ENCODE measurements at places on chromosomes 11 and 22. TPM values are rescaled to one million over a fixed set of nuclear protein-coding genes. Genes with fewer than 3 reads are reported as not detected.

DNA sequence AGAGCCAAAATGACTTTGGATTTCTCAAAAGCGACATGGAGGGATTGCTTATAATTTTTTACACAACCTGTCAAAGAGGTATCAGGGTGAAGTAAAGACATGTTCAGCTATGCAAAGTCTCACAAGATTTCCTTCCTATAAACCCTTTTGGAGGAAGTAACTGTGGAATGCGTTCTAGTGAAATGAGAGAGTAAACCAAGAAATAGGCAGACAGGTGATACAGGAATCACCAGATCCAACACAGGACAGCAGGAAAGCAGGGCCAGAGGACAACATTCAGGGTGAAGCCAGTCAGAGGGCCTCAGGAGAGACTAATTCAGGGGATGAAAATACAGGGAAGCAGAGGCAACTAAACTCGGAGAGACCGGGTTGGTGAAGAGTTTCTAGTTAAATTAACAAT, 90.4 kb upstream of the MTNR1B start:
- H3K4me1 ChIP-seq: no peaks in the 10 kb centered on the region
- no peak for DNase-seq
- no peaks in the 10 kb centered on the region for H3K27me3 ChIP-seq
- no peaks in the 10 kb centered on the region for H3K36me3 ChIP-seq
- no peak overlapping the region for H3K27ac ChIP-seq

- H3K36me3 ChIP-seq: no peaks in the 10 kb centered on the region
- no peaks in the 10 kb centered on the region for H3K4me1 ChIP-seq
- H3K27me3 ChIP-seq: no peaks in the 10 kb centered on the region
- H3K4me3 ChIP-seq: no peak overlapping the region
Observed at GRCh38 chr11:60700689-60701468, 1.5 kb downstream of the MS4A8 start.

GRCh38 chr11:83663446-83663845, 377.3 kb upstream of the CCDC90B start:
- H3K27ac ChIP-seq: no peak overlapping the region
- H3K4me1 ChIP-seq: no peaks in the 10 kb centered on the region
- H3K36me3 ChIP-seq: no peaks in the 10 kb centered on the region
- H3K4me3 ChIP-seq: no peak overlapping the region
- no peaks in the 10 kb centered on the region for H3K27me3 ChIP-seq
- no peak for DNase-seq

DNA sequence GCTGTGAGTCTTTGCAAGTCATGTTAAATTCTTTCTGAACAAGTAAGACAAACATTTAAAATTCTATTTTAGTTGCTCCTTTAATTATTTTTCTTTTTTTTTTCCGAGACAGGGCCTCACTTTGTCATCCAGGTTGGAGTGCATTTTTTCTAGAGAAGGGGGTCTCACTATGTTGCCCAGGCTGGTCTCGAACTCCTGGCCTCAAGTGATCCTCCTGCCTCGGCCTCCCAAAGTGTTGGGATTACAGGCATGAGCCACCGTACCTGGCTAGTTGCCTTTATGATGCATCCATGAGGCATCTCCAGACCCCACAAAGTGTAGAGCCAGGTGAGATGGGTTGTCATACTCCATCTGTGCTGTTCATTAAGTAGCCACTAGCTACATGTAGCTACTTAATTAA, 4.4 kb downstream of the ATXN10 start:
- no peaks in the 10 kb centered on the region for H3K4me1 ChIP-seq
- no peak overlapping the region for H3K4me3 ChIP-seq
- H3K27ac ChIP-seq: no peak overlapping the region
- no peak for DNase-seq
- no peaks in the 10 kb centered on the region for H3K27me3 ChIP-seq

- no peaks in the 10 kb centered on the region for H3K36me3 ChIP-seq
- no peaks in the 10 kb centered on the region for H3K27me3 ChIP-seq
- no peak for DNase-seq
- H3K4me1 ChIP-seq: no peaks in the 10 kb centered on the region
Observed at GRCh38 chr11:119298726-119299125, 18.2 kb downstream of the MCAM start.

Gene GLYAT
- not detected for total RNA-seq

- H3K4me3 ChIP-seq: no peak overlapping the region
- H3K4me1 ChIP-seq: no peaks in the 10 kb centered on the region
- no peaks in the 10 kb centered on the region for H3K36me3 ChIP-seq
- no peak overlapping the region for H3K27ac ChIP-seq
- no peaks in the 10 kb centered on the region for H3K27me3 ChIP-seq
- DNase-seq: no peak
Observed at GRCh38 chr22:43878079-43878795, 13.6 kb downstream of the PNPLA5 start.

Gene OR8A1
- total RNA-seq: not detected

GRCh38 chr11:86220653-86221052, 23.9 kb upstream of the EED start:
- no peaks in the 10 kb centered on the region for H3K36me3 ChIP-seq
- H3K27ac ChIP-seq: no peak overlapping the region
- DNase-seq: no peak

DNA sequence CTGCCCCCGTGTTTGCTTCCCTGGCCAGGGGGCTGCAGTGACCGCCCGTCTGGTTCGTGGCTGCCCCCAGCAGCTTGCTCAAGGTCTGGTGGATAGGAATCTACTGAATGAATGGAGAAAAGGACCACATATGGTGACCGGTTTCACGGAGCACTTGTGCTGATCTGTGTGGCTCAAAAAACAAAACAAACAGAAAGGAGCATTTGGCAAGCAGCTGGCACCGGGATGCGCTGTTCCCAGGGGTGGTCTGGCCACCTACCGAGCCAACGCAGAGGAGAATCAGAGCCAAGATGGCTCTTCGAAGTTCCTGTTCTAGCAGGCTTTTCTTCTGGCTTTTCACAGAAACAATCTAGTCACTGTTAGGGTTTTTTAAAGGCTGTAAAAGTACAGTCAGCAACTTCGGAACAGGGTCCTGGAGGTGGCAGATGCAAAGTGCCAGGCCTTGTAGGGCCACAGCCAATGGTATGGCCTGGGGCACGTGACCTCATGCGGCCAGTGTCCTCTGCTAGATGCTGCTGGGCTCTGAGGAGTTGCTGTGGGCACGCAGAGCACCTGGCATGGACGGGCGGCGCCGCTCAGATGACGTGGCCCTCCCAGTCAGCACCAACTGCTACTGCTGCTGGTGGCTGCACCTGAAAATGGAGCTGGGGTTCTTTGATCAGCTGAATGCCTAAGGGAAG, 27.3 kb upstream of the PACSIN2 start:
- no peak overlapping the region for H3K4me3 ChIP-seq
- no peaks in the 10 kb centered on the region for H3K36me3 ChIP-seq
- no peaks in the 10 kb centered on the region for H3K27me3 ChIP-seq
- H3K27ac ChIP-seq: peak overlapping the region; percentile 70
- peak; percentile 77 for DNase-seq

Gene ZC3H12C
- 11.9 TPM for total RNA-seq

Gene OR51B2
- not detected for total RNA-seq

DNA sequence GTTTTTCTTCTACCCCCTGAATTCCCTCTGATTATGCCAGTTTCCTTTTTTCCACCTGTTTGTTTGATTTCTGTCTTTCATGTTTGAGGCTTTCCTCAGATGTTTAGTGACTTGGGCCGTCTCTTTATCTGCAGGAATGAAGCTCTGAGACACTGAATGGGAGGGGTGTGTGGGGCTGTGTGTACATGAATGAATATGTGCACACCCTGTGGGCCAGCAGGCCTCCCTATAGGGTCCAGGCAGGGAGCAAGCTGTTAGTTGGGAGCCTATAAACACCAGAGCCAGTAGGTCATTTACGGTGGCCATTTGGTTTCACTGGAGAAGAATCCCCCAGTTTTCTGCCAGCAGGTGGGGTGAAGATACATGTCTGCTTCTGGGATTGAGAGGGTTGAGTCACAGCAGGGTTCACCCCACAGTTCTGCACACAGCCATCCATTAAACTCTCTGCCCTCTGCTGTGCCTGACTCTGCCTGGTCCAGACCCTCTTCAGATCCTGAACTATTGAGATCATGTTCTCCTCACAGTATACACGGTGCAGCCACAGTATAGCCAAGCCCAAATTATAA, 34.8 kb downstream of the BARX2 start:
- no peak overlapping the region for H3K4me3 ChIP-seq
- H3K27me3 ChIP-seq: no peaks in the 10 kb centered on the region
- H3K36me3 ChIP-seq: no peaks in the 10 kb centered on the region

- no peaks in the 10 kb centered on the region for H3K36me3 ChIP-seq
- no peak for DNase-seq
- H3K4me3 ChIP-seq: no peak overlapping the region
- no peaks in the 10 kb centered on the region for H3K27me3 ChIP-seq
- no peak overlapping the region for H3K27ac ChIP-seq
Observed at GRCh38 chr11:59261150-59261549, 48.4 kb upstream of the MPEG1 start.

DNA sequence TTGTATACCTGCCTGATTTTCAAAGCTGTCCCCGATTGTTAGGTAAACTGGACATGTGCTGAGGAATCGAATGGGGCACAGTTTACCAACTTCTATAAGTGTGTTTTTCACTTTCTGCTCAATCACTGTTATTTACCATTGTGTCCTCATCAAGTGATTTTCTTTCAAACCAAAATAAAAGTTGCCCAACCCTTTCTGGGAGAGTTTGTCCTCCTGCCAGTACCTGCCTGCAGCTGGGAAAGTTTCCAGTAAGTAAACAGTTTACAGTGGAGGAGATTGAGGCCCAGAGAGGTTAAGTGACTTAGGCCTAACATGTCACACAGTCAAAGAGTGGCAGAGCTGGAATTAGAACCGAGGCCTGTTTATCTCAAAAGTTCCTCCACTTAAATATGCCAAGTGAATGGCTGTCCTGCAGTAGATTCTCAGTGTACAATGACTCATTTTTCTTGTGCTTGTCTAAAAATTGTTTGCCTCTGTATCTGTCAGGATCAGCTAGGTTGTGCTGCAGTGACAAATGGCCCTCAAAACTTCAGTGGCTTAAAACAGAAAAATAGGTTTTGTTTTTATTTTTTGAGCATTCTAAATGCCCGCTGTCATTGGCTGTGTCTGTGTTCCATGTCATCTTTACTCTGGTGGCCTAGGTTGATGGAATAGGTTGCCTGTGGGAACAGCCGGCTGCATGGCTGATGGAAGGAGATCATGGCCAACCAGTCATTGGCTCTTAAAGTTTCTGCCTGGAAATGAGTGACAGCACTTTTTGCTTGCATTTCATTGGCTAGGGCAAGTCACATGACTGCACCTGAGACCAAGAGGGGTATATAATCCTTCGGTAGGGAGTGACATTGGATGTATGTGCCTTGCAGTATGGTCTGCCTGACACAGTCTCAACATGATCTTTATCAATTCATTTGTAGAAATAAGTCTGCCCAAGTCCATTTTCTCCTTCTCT, 61.8 kb upstream of the CRYBB3 start:
- H3K4me1 ChIP-seq: peaks cover 20% of the 10 kb centered on the region
- H3K4me3 ChIP-seq: no peak overlapping the region
- DNase-seq: peak; percentile 66
- H3K27ac ChIP-seq: peak overlapping the region; percentile 70

Gene KBTBD3
- 7.3 TPM for total RNA-seq

- no peak for DNase-seq
- H3K4me3 ChIP-seq: no peak overlapping the region
- H3K4me1 ChIP-seq: no peaks in the 10 kb centered on the region
- no peaks in the 10 kb centered on the region for H3K36me3 ChIP-seq
- H3K27me3 ChIP-seq: no peaks in the 10 kb centered on the region
Observed at GRCh38 chr22:23503142-23503541, 76.9 kb downstream of the IGLL1 start.

Gene OR9Q1
- not detected for total RNA-seq

GRCh38 chr11:98616098-98616655, 404.6 kb upstream of the CNTN5 start:
- H3K27ac ChIP-seq: no peak overlapping the region
- H3K27me3 ChIP-seq: no peaks in the 10 kb centered on the region
- H3K4me3 ChIP-seq: no peak overlapping the region
- DNase-seq: no peak
- no peaks in the 10 kb centered on the region for H3K4me1 ChIP-seq
- H3K36me3 ChIP-seq: no peaks in the 10 kb centered on the region

GRCh38 chr11:75069473-75069872, 27.2 kb downstream of the OR2AT4 start:
- no peaks in the 10 kb centered on the region for H3K27me3 ChIP-seq
- H3K4me3 ChIP-seq: no peak overlapping the region
- H3K36me3 ChIP-seq: no peaks in the 10 kb centered on the region
- no peak for DNase-seq

Gene GPR83
- total RNA-seq: not detected

DNA sequence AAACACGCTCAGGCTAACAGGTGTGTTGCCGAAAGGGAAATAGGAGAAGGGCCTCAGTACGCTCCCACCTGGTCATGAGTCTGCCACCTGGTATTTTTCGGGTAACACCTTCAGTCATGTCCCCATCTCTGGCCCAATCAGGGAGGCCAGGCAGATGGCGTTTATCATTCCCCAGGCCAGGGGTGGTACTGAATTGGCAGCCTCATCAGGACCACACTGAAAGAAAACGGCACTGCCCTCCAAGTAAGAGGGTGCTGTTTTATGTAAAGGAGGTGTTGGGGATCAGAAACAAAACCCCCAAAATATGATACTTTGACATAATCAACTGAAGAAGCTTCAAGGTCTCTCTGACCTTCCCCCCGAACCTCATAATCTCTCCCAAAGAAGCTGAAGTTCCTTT, 58.9 kb downstream of the RCN1 start:
- H3K27me3 ChIP-seq: no peaks in the 10 kb centered on the region
- no peak overlapping the region for H3K27ac ChIP-seq

Gene OR2D2
- not detected for total RNA-seq

All from prostate gland (tissue), 2 donors.